ENCODE measurements at places on chromosomes 4 and X.

DNA sequence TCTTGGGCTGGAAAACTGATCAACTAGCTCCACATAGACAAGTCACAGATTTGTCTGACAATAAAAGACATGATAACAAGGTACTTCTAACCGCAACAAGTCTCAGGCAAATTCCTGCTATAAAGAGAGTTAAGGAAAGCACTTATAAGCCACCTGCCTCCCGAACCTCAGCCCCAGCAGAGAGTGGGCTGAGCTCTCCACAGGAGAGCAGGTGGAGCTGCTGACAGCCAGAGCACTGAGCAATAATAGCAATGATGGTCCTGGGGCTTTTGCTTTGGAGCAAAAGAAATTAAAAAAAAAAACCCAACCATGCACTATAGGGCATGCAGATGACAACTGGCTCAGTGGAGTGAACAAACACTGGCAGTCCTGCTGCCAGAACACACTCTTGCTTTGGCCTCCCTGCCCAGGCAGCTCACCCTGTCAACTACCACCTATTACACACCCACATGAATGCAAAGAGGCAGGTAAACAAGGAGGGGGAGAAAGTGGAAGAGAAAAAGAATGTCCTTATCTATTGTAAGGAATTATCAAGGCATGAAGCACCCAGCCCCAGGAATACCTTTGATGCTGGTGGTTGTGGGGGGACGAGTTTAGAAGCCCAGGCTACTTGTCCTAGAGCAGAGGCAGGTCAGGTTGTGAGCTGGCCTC, 135.8 kb upstream of the DGKK start:
- no peak for ATAC-seq

GRCh38 chr4:125393825-125394224, 79.1 kb downstream of the FAT4 start:
- no peak for ATAC-seq

DNA sequence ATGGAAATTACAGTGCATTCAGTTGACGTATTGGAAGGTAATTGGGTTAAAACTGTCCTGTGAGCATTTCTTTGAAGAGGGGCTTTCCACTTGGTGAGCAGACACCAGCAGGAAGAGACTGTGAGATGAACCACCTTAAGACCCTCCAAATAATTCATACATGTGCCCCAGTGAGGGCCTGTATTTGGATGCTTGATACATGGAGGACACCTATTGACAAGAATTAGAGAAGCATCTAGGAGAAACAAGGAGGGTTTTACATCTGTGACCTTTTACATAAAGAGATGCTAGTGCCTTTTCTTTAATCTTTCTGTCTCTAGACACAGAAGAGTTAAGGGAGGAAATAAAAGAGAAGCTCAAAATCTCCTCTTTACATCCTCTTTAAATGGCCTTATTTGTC, 1115.3 kb upstream of the IGFBP7 start:
- ATAC-seq: no peak

- ATAC-seq: no peak
Observed at GRCh38 chr4:25929298-25929686, 15.3 kb downstream of the SMIM20 start.

DNA sequence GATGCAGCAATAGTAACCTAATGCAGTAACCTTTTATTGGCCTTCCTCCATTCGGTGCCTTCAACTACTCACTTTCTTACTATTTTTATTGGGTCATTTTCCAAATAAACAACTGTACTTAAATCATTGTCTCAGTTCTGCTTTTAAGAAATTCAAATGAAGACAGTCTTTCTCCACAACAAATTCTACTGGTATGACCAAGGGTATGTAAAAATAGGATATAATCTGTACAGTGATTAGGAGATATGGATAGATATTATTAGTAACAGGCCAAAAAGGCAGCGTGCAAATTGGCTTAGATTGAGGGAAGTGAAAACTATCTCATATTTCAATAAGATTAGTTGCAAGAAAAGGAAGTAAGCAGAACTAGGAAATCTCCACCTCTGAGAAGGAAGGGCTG, 177.4 kb upstream of the PPP1R2C start:
- ATAC-seq: peak; percentile 90

Measured in stimulated activated memory B cell treated with anti-CD40 and anti-IgM and Interleukin-4, amounts not matched to agents 10 μg/mL and 1 μg/mL and 100 μg/mL, for 72 hours (primary cell).